ENCODE measurements at places on chromosomes 7 and 10.

GRCh38 chr7:114148779-114149178 is 230.0 kb upstream of the PPP1R3A start:
- DNase-seq: no peak

- no peak for DNase-seq
These were observed 209.6 kb upstream of the VWC2 start for GRCh38 chr7:49563693-49564378.

DNA sequence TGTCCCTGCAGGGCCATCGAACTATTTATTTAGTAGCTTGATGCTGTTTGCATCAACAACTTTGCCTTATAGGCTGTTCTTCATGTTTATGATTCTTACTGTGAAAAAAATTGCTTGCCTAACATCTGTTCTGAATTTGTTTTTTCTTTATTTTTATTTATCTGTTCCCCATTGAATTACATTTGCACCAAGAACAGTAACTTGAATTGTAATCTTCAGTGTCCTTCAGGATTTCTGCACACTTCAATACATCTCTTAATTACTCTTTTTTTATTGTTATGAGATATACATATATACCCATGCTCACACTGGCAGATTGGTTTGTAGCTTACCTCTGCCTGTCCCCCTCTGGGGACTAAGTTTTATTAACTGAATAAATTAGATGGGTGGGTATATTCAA is 64.4 kb downstream of the TBXAS1 start:
- no peak for DNase-seq

- no peak for DNase-seq
These were observed 13.1 kb downstream of the PLEKHS1 start for GRCh38 chr10:113764582-113764981.

DNA sequence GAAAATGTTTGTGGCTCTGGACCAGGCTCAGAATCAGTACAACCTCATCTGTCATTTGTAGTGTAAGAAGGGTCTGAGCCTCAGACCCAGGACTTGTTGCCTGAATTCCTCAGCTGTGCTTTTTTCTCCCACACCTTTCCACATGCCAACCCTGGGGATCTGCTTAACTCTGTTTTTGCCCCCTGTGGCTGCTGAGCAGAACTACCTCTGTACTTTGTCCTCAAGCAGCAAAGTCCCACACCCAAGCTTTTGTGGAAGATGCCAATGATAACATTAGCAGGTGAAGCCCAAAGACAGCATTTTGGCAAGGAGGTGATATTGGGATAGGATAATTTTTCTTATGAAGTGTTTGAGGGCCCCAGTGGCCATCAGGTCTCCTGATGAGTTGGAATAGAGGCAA is 5.8 kb upstream of the CYP2C18 start:
- DNase-seq: no peak

- DNase-seq: no peak
These were observed 164.7 kb downstream of the ZMYND11 start for GRCh38 chr10:299969-300368.

GRCh38 chr10:46228563-46229071 is 58.2 kb upstream of the ANTXRL start:
- peak; percentile 5 for DNase-seq

GRCh38 chr10:94206176-94206575 is 156.6 kb downstream of the NOC3L start:
- DNase-seq: no peak

DNA sequence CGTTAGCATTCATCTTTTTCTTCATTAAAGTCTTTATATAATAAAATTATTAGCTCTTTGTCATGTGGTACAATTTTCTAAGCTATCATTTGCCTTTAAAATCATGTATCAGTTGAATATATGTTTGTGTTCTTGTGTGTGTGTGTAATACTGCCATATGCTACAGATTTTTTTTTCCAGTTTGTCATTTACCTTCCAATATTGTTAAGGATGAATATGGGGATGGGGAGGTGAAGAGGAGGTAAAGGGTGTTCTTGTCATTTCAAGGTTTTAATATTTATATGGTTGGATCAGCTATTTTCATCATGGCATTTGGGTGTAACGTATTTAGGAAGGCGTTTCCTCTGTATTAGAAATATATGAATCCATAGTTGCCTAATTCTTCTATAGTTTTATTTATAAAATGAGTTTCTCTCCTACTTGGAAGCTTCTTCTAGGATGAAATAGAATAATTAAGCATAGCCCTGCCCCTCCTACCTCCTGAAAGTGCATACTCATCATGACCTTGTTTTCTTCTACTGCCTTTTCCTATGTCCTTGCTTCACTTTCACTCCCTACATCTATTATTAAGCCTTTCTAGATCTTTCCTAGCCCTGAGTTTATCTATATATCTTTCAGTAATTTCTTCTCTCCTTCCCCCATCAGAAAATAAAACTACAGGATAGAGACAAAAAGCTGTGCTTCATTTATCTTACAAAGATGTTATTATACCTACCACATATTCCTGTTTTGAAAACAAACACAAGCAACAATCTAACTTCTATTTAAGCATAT is 25.1 kb downstream of the RAB18 start:
- no peak for DNase-seq

- no peak for DNase-seq
These were observed 909.4 kb downstream of the GRID1 start for GRCh38 chr10:85457191-85457590.

- DNase-seq: no peak
These were observed 63.5 kb downstream of the PAX2 start for GRCh38 chr10:100808876-100809275.

- no peak for DNase-seq
These were observed 149.3 kb upstream of the SHH start for GRCh38 chr7:155961241-155962190.

- no peak for DNase-seq
These were observed 1.3 kb downstream of the MOSPD3 start for GRCh38 chr7:100613412-100614175.

DNA sequence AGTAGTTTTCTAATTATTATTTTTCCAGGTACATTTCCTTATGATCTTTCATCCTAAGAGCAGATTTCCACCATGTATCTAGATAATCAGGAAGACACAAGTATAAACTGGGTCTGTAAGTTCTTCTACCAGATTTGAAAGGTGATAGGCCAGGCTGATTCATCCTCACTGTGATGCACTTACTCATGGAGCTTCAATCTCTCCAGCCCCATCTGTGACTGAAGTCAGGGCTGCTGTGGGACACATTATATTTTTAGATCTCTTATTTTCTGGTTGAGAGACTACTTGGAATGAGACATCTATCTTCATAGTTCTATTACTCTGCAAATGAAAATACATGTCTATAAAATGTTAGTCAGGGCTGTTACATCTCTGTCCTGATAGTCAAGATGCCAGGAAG is 85.5 kb upstream of the SLC25A13 start:
- DNase-seq: peak; percentile 5

DNA sequence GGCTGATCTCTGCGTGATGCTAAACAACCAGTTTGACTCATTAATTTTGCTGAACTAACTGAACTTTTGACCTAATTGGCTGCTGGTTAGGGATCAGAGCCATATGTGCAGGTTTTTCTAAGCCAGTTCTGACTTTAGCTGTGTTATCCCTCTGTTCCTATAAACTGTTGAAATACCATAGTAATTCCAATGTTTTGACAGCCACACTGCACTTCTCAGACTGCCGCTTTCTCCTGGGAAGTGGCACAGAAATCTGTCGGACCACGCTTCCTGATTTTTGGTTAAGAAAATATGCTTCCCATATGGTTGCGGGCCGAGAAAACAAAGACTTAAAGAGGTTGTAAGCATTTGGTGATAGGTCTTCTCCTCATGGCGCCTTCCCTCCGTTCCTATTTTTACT is 42.3 kb downstream of the TBXAS1 start:
- DNase-seq: no peak

- DNase-seq: no peak
These were observed 124.0 kb downstream of the DKK1 start for GRCh38 chr10:52438119-52438518.
